Stimulated activated CD4-positive, alpha-beta T cell treated with anti-CD3 and anti-CD28 coated beads, Interleukin-1b, Interleukin-23, amount 100 ng/mL, for 24 hours (primary cell): ENCODE measurements at places on chromosomes 3 and 15.

DNA sequence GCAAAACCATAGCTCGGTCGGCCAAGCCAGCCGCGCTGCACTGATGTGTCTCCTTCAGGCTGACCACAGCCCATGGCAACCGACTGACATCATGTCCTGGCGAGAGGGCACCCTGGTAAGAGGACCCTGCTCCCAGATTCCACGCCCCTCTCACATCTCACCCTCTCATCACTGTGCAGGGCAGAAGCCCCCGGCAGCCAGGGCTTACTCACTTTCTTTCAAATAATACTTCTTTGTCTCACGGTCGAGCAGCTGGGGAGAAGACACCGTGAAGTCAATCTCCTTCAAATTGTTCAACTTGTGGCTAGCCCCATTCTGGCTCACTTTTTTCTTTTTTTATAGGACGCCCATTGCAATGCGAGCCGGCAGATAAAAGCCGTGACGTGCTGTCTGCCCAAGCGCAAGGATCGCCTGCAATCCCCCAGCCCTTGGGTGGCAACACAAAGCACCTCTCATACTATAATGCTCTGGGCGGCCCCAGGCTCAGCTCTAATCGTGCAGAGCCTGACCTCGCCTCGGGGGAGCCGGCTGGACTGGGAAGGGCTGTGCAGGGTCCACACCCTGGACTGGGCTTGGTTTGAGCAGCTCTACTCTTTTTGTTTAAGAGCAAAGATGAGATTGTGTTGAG lies 33.6 kb downstream of the VGLL4 start:
- no peak for DNase-seq

GRCh38 chr15:70479785-70480184 lies 283.6 kb downstream of the UACA start:
- no peak for DNase-seq

DNA sequence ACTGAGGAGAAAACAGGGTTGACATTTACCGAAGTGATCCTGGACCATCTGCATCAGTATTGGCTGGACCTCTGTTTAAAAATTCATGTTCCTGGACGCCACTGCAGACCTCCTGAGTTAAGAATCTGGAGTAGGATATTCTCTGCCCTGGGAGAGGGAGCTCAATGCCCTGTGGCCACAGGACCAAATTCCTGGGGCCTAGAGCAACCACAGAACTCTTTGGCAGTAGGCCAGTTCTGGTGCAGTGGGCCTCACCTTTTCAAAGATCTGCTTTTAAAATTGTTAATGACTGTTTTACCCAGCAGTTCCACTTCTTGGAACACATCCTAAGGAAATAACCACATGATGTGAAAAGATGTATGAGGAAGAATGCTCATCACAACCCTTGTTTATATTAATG lies 133.3 kb upstream of the ADPGK start:
- DNase-seq, result no peak

GRCh38 chr3:191361456-191361855 lies 31.1 kb upstream of the UTS2B start:
- DNase-seq, result no peak

DNA sequence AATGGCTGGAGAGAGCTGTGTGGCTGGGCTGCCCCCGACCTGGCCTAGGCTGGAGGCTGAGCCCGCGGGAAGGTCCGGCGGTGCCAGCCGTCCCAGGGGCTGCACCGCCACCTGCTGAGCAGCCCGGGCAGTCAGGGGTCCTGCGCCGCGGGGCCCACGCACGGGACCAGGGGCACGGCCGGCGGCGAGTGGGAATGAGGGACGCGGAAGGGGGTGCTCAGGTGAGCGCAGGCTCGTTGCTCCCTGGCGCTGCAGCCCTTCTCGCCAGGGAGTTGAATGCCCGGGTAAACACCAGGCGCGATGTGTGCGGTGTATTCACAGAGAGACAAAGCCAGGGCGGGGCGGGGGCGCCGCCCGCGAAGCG lies 666 bp upstream of the SEMA3F start:
- DNase-seq, result no peak

GRCh38 chr3:50390508-50391224 lies 31.3 kb upstream of the TMEM115 start:
- no peak for DNase-seq

- no peak for DNase-seq
Measured at GRCh38 chr15:23629234-23629805, 18.3 kb downstream of the MAGEL2 start.

GRCh38 chr3:45779746-45780735 lies 16.3 kb downstream of the SLC6A20 start:
- DNase-seq, result no peak

- DNase-seq, result no peak
Measured at GRCh38 chr3:67447393-67447792, 207.0 kb downstream of the SUCLG2 start.

DNA sequence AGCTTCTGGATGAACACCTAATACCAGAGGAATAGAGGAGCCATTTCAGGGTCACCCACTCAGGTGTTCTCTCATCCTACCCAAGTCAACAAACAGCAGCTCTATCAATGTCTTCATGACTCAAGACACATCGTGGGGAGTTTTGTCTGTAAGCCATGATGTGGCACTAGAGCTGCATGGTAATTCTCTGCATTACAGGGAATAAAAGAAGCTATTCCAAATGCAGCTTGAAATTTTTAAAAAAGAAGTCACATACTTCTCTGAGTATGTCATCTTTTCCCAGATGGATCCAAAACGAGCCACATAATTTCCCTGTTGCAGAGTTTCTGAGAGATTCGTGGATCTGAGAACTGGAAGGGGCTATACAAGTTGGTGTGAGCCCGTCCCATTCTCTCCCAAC lies 6.1 kb upstream of the THSD4 start:
- no peak for DNase-seq

- no peak for DNase-seq
Measured at GRCh38 chr3:94167346-94167745, 104.5 kb downstream of the NSUN3 start.
